ENCODE measurements at places on chromosomes 2 and 18.

- no peak for DNase-seq
Observed at GRCh38 chr2:96693286-96694200, 46.3 kb downstream of the LMAN2L start.

DNA sequence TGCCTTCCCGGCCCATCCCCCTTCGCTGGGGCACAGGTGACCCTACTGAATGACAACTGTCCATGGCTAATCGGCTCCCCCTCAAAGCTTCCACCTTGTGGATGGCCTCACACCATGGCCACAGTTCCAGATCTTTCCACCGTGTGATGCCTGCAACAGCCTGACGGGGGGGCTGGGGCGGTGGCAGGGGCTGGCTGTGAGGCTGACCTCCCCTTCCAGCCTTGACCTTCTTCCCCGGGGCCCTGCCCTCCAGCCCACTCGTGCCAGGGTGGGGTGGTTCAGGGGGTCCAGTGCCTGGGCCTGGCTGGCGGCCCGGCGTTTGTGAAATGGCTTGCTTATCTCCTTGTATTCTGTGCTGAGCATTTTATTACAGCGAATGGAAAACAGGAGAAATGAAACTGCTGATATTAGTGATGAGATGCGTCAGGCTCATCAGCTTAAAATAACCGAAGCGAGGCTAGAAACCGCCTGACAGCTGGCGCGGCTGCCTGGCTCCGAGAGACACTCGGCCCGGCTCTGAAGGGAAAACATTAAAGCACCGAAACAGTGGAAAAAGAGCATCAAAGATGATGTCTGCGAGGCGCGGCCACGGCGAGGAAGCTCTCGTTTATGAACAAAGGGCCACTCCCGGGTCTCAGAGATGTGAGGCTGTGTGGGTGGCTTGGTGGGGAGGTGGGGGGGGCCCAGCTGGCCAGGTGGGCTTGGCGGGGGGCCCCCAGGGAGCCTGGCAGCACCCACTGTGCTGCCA is 916 bp upstream of the PDCD1 start:
- DNase-seq = peak; percentile 13

- DNase-seq = no peak
Observed at GRCh38 chr2:65438137-65438899, 5.9 kb upstream of the SPRED2 start.

- no peak for DNase-seq
Observed at GRCh38 chr18:61832858-61833257, 59.9 kb downstream of the RNF152 start.

Measured in mesothelial cell of epicardium (in vitro differentiated cells).